Effector CD4-positive, alpha-beta T cell (primary cell): ENCODE measurements at places on chromosomes 7 and 10.

DNA sequence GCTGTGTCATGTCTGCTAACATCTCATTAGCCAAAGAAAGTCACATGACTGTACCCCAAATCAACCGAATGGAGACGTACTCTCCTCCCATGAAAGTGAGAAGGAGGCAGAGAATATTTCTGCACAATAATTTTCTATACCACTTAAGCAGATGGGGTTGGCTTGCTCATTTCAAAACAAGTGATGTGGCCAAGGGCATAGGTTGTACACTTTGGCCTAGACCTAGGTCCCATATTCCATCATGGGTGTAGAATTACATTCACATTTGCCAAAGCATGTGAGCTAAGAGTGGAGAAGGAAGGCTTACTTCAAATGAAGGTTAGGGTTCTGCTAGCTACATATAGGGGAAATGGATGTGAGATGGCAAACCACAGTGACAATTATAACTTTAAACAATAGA is 83.0 kb downstream of the ZNF365 start:
- DNase-seq: no peak

DNA sequence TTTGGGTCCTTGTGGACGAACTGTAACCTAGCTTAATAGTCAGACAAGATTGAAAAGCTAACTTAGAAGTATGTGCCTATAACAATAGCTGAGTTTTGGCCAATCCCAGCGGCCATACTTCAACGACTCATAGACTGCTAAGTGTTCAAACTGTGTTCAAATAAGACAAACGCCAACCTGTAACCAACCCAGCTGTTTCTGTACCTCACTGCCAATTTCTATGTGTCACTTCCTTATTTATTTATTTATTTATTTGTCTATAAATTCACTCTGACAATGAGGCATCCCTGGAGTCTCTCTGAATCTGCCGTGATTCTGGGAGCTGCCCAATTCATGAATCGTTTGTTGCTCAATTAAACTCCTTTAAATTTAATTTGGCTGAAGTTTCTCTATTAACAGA is 21.7 kb downstream of the ST8SIA6 start:
- DNase-seq: no peak

DNA sequence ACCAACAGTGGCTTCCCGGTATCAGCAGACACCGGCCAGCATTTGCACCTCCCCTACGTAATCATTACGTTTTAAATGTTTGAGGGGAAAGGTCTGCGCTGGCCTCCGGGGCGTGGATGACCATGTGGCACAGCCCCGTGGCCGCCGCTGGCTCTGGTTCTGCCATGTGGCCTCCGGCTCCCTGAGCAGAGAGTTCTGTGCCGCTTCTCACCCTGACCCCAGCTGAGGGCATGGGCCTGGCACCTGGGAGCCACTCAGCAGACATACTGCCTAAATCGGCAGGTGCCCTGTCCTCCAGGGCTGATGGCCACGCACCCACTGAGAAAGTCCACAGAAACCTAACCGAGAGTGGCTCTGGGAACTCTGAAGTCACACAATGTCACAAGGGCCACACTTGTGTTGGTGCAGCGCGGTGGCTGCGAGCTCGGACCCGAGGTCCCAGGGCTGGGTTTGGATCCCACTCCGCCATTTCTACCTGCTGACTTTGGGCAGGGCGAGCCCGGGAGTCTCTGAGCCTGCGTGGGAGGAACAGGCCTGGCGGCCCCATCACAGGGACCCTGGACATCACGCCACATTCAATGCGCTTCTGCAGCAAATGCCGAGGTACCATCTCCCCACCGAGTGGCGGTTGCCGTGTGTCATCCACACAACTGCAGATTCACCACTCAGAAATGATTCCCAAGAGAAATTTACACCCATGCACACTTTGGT is 25.3 kb downstream of the CFAP46 start:
- no peak for DNase-seq

DNA sequence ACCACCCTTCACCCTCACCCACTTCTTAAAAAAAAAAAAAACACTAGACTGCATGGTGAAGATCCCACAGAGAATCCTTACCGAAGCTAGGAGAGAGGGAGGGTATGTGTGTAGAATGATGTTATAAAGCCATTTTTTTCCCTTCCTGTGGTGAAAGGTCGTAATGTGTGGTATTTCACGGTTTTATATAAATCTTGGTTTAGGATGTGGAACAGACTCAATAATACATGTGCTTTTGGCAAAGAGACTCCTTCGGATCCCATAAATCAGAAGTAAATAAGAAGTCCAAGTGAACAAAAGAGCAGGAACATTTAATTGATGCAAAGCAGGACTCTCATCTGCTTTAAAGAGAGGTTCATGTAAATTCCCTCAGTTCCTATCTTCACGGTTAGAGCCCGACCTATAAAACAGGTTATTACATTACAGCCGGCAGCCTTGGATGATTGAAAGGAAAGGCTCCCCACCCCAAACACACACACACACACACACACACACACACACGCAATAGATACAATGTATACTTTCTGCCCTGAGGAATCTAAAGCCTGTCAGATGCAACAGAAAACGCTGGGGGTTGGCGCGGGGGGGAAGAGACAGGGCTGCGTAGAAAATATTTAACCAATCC is 8.8 kb downstream of the DLX5 start:
- DNase-seq: no peak

DNA sequence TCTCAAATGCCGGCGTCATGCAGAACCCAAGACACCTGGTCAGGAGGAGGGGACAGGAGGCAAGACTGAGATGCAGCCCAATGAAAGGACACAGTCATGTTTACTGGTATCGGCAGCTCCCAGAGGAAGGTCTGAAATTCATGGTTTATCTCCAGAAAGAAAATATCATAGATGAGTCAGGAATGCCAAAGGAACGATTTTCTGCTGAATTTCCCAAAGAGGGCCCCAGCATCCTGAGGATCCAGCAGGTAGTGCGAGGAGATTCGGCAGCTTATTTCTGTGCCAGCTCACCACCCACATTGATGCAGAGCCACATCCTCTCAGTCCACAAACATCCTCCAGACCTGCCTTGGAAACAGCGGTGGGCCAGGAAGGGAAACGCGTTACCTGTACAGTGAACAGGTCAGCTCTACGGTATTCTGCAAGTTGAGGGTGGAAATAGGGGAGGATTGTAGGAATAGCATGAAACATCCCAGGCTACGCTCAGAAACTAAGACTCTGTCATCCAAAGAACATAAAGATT is 133.1 kb upstream of the PRSS1 start:
- no peak for DNase-seq

DNA sequence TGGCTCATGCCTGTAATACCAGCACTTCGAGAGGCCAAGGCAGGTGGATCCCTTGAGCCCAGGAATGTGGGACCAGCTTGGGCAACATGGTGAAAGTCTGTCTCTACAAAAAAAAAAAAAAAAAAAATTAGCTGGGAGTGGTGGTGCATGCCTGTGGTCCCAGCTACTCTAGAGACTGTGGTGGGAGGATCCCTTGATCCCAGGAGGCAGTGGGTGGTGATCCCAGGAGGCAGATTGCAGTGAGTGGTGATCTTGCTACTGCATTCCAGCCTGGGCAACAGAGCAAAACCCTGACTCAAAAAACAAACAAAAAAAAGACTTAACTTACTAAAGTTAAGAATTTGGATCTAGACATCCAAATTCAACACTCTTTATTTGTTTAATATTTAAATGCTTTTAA is 10.2 kb upstream of the ADO start:
- DNase-seq: no peak

- DNase-seq: no peak
Observed at GRCh38 chr7:110170841-110171240, 920.1 kb upstream of the LRRN3 start.

- no peak for DNase-seq
Observed at GRCh38 chr7:36011588-36011965, 141.5 kb upstream of the EEPD1 start.
